Stimulated activated CD4-positive, alpha-beta T cell treated with anti-CD3 and anti-CD28 coated beads, Interleukin-1b, Interleukin-23, amount 100 ng/mL, for 1 hour (primary cell): ENCODE measurements at places on chromosomes 5 and 9.

DNA sequence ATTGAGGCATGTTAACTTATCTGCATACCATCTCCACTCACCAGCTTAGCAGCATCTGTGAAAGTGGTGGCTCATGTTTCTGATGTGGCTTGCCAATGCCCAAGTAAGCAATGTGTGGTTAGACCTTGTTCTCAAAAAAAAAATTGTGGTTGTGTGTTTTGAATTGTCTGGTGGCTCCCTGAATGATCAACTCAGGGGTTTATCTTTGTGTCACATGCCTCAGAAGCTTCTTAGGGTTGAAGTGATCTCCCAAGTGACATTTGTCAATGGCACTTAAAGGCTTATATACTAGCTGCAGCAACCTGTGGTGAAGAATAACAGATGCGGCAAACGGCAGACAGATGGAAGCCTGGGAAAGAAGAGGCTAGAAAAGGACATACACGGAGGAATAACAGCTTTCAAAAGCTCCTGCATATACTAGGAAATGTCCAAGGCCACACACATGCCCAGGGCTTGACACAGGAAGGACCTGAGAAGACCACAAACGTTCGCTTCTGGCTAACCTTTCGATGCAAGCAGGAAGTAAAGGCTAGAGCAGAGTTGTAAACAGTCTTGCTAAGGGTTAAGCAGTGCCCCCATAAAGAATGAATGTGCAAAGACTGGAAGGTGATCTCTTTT is 42.2 kb upstream of the FSD1L start:
- DNase-seq, result peak; percentile 8

- DNase-seq, result no peak
Observed at GRCh38 chr9:95109456-95109855, 208.1 kb downstream of the FANCC start.

- DNase-seq, result no peak
Observed at GRCh38 chr9:124680049-124680448, 91.1 kb downstream of the NR6A1 start.

DNA sequence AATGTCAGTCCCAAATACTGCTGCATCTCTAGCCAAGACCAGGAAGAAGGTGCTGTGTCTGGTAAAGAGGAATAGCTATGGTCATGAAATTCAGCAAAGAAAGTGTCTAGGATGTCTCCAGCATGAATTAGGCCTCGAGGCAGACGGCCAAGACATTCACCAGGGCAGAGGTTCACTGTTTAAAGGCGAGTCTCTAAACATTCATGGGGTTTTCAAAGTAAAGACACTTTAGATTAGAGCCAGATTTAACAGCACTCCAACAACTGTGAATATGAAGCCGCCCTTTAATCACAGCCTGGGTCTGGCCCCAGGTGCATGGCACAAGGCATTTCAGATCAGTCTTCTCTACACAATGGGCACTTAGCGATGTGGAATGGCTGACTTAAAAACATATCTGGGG is 95.0 kb downstream of the ANKH start:
- DNase-seq, result no peak

DNA sequence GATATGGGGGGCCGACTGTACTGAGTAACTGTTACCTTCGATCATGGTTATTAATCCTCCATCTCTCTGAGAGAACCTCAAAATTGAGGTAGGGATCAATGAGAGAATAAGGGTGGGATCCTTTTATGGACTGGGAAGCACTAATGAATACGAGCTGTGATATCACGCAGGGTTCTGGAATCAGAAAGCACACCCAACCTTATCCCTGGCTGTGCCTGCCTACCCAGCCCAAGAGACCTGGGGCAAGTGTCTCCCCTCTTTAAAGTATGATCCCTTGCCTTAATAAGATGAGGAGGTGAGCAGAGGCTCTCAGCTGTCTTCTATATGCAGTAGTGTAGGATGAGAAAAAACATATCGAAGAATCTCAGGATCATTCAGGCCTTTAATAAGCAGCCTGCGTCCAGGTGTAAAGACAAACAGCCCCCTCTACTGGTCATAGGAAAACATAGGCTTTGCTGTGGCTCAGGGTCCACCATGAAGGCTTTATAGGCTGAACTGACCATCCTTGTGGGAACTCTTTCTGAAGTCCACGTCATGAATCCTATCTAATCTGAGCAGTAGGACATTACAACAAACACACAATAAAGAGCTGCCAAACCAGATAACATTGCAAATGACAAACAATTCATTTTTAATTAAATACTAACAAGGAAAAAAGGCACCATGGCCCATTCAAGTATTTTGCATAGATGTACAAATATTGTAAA is 16.8 kb downstream of the NIPAL4 start:
- DNase-seq, result no peak

DNA sequence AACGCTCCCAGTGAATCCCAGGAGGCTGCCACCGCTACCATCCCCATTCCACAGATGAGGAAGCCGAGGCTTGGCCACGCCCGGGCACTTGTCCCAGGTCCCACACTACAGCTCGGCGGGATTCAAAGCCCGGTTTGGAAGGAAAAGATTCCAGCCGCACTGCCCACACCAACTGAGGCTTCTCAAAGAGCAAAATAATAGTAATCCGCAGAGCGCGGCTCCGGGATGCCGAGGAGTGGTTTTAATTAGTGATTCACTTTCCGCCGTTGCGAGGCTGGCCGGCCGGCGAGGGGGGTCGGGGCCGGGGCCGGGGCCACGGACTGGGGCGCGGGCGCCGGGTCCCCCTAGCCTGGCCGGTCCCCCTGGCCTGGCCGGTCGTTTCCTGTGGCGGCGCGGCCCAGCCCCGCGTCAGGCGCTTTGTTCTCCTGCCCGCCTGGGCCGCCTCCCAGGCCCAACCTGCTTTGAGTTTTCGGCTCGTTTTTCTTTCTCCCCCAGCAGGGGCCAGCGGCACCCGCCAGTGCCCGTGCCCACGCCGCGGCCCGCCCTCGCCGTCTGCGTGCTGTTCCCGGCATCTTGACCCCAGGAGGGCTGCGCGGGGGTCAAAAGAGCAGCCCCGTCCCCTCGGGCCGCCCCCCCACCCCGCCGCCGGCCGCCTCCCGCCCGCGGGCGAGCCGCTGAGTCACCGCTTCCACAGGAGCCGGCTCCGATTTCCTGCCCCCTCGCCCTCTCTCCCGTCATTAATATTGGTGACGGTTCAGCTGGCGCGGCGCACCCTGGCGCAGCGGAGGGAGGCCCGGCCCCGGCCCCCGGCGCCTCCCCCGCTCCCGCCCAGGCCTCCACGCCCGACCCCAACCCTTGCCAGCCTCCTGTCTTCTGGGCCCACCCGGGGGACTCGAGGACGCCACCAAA is 31.2 kb downstream of the FGF18 start:
- no peak for DNase-seq

- DNase-seq, result no peak
Observed at GRCh38 chr5:76406014-76406413, 2.9 kb downstream of the IQGAP2 start.

- DNase-seq, result no peak
Observed at GRCh38 chr5:155676967-155677366, 650.0 kb upstream of the SGCD start.

- no peak for DNase-seq
Observed at GRCh38 chr5:122668552-122668951, 106.3 kb upstream of the SNX2 start.

DNA sequence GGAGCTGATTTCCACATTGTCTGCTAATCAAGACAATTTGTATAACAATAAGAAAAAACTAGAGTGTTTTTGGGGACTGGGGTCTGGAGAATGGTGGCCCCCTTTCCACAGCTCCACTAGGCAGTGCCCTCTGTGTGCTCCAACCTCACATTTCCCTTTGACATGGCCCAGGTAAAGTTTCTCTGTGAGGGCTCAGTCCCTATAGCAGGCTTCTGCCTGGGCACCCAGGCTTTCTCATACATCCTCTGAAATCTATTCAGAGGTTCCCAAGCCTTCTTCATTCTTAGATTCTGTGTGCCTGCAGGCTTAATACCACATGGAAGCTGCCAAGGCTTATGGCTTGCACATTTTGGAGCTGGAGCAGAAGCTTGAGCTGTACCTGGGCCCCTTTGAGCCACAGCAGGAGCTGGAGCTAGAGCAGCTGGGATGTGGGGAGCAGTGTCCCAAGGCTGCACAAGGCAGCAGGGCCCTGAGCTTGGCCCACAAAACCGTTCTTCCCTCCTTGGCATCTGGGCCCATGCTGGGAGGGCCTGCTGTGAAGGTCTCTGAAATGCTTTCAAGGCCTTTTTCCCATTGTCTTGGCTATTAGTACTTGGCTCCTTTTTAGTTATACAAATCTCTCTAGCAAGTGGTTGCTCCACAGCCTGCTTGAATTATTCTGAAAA is 49.1 kb upstream of the VPS13A start:
- no peak for DNase-seq
